Stimulated activated CD8-positive, alpha-beta memory T cell treated with anti-CD3 and anti-CD28 coated beads, Interleukin-4, amount 100 ng/mL, for 1 hour (primary cell): ENCODE measurements at places on chromosomes 6 and 20.

GRCh38 chr6:11727998-11728961, 50.3 kb downstream of the ADTRP start:
- DNase-seq = no peak

GRCh38 chr6:53951383-53951782, 156.6 kb downstream of the LRRC1 start:
- no peak for DNase-seq

- no peak for DNase-seq
Observed at GRCh38 chr6:33082702-33083101, 6.9 kb downstream of the HLA-DPB1 start.

DNA sequence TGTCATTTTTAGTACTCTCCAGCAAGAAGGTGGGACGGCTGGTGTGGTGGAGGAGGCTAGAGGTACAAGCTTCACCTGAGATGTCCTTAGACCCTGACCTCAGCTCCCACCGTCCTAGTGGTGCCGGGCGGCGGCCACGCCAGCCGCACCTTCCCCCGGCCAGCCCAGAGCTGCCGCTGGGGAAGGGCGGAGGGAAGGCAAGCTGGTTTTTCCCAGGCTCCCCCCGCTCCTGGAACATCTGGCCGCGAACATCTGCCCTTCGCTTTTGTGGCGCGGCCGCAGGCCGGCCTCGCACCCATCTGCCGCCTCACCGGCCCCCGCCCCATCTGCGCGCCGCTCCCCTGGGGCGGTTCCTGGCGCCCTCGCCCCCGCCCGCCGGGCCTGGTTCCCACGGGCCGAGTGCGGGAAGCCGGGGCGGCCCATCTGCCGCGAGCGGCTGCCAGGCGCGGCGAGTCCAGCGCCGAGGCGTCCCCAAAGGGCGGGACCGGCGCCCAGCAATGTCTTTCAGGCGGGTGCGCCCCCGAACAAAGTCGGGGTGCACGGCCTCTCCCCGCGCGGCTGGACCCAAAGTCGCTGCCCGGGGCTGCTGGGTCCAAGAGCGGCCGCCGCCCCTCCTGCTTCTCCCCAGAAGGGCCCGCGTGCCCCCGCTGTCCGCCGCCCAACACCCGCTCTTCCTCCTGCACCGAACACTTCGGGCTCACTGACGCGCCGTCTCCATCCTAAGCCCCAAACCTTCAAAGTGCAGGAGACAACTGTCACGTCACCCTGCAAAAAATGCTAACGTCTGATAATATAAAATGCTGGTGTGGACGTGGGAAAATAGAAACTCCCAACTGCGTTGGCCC, 17.3 kb upstream of the ID1 start:
- no peak for DNase-seq

DNA sequence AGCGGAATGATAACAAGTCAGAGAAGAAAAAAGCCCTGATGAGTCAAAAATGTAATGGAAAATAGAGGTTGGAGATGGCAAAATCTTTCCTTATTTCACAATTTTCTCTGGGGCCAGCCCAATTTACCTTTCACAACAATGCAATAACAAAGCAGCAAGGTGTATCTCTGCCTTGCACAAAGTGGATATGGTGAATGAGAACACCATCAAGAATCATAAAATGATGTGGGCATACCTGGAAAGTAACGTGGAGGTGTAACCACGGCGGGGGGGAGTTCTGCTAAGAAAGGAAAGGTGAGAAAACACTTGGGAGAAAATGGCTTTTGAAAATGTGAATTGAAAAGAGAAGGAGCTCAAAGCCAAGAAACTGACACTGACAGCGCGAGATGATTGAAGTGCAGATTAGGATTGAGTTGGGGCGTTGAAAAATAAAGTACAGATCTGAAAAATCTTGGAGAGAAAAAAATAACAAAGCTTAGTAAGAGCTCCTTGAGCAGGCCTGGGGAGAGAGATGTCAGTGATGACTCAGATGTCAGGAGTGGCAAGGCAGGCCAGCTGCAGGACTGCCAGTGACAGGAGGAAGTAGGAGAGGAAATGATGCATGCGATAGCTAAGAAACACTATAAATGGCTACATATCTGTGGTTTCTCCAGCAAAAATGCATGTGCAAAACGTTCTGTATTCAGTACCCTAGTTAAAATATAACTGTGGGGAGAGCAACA, 26.2 kb downstream of the ARHGAP18 start:
- DNase-seq = peak; percentile 40
